ENCODE measurements at places on chromosomes 16 and 17.

DNA sequence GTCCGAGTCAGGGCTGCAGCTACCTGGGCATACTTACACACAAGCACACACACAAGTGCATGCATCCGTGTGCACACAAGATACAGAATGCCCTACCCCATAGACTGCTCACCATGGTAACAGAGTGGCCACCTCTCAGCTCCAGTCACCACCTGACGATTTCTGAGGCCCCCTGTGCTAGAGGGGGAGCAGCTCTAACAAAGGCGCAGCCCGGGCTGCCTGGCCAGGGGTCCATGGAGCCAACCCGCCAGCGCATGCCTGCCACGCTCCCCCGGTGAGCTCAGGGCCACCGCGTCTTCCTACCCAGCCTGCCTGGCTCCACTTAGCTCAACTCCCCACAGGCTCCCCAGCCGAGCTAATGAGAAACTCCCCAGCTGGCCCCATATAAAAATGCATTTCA, 75.5 kb downstream of the ZNF423 start:
- DNase-seq = no peak

DNA sequence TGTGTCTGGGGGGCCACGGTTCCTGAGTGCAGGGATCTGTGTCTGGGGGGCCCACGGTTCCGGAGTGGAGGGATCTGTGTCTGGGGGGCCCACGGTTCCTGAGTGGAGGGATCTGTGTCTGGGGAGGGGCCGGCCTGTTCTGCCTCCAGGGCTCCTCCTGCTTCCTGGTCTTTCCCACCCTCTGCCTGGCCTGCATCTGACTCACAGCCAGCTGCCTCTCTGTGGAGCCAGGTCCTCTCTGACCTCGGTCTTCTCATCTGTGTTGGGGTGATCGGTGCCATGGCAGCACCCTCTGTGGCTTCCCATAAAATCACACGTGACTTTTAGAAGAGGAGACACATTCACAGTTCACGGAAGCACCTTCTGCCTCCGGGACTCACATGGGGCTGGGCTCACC, 50.3 kb downstream of the ZFPM1 start:
- DNase-seq = peak; percentile 36

DNA sequence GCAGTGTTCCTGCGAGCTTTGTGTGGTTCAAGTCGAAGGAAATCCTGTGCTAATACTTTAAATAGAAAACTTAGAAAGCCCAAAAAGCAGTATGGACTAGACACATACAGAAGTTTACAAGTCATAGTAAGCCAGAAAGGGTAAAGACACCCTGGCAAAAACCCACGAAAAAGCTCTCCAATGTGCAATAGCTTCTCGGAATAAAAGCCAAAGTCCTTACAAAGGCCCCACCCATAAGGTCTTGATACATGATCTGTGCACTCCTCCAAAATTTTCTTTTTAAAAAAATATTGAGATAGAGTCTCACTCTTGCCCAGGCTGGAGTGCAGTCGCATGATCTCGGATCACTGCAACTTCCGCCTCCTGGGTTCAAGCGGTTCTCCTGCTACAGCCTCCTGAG, 10.3 kb downstream of the C16orf86 start:
- no peak for DNase-seq

- DNase-seq = no peak
These were observed 68.0 kb upstream of the DOC2B start for GRCh38 chr17:249236-249993.

GRCh38 chr16:30758988-30759491, 2.8 kb downstream of the CFAP119 start:
- DNase-seq = no peak

- peak; percentile 72 for DNase-seq
These were observed 54.4 kb downstream of the PITPNC1 start for GRCh38 chr17:67431249-67432015.

GRCh38 chr16:13936596-13937081, 16.7 kb downstream of the ERCC4 start:
- peak; percentile 81 for DNase-seq

DNA sequence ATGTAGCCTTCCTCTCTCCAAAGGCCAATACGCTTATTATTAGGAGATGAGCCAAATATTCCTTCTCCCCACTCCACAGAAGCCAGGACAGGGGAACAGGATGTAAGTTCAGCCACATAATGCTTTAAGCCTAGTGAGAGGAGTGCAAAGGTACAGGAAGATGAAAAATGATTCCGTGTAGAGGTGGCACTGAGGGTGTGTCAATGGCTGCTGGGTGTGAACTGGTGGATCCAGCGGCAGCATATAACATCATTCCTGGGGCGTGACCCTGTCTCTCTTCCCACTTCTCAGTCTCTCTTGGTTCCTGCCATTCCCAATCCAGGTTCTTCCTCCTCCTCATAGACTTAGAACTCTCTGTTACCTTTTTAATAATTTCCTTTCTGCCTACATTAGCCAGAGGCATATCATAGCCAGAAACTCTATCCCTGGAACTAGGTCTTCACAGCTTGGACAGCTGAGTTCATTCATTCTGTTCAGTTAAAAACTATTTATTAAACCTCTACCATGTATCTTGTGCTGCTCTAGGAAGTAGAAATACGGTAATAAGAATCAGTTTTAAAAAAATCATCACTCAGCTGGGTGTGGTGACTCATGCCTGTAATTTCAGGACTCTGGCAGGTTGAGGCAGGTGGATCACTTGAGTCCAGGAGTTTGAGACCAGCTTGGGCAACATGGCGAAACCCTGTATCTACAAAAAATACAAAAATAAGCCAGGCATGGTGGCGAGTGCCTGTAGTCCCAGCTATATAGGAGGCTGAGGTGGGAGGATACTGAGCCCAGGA, 58.0 kb upstream of the FAM20A start:
- no peak for DNase-seq

DNA sequence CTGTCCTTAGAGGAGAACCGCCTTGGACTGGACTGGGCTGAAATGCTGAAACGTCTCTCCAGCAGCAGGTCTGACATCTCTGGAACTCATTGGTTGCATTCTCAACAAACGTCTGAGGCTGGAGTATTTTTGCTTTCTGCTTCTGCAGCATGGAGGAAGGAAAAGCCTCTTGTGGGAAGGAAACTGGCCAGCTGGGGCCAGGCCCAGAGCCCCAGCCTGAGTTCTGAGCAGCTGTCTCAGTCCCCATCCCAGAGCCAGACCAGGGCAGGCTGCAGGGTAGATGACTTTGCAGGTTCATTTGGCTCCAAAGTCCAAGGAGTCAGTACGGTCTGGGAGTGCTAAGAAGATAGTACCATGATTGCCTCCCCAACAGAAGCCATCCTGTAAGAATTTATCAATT, 18.3 kb downstream of the TEKT3 start:
- DNase-seq = no peak

DNA sequence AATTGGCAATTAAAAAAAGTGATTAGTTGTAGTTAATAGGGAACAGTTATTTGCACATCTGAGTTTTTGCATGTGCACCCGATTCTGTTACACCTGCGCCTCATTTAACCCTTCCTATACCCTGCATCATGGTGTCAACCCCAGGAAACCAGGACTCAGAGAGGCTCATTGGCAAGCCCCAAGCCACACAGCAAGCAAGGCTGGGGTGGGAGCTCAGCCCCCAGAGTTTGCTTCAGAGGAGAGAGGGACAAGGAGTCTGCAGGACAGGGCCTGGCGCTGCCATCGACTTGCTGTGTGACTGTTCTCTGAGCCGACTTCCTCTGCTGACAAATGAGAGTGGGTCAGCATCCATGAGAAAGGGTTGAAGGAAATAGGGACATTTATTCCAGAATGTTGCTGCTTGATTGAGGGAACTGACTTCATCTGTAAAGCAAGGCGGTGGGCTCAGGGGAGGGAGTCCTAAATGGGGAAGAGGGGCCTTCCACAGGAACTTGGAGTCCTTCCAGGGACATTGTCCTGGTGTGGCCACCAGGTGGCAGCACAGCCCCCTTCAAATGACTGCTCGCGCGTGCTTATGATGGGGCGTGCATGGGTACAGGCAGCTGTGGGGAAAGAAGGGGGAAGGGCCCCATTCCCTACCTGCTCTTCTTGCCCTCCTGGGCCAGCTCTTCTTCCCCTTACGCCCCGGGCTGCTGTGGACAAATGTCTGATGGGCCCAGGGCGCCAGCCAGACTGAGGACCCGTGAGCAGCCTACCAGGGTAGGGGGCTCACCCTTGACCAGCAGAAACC, 51.6 kb downstream of the NT5M start:
- peak; percentile 69 for DNase-seq

GRCh38 chr16:84933774-84934631, 77.3 kb downstream of the ZDHHC7 start:
- peak; percentile 53 for DNase-seq

DNA sequence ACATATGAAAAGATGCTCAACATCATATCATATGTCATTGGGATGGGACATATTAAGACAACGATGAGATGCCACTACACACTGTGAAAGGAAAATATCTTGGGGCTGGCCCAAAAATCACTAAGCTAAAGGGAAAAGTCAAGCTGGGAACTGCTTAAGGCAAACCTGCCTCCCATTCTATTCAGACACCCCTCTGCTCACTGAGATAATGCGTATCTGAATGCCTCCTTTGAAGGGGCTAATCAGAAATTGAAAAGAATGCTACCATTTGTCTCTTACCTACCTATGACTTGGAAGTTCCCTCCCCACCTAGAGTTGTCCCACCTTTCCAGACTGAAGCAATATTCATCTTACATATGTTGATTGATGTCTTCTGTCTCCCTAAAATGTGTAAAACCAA, 11.2 kb upstream of the TRIM25 start:
- no peak for DNase-seq

DNA sequence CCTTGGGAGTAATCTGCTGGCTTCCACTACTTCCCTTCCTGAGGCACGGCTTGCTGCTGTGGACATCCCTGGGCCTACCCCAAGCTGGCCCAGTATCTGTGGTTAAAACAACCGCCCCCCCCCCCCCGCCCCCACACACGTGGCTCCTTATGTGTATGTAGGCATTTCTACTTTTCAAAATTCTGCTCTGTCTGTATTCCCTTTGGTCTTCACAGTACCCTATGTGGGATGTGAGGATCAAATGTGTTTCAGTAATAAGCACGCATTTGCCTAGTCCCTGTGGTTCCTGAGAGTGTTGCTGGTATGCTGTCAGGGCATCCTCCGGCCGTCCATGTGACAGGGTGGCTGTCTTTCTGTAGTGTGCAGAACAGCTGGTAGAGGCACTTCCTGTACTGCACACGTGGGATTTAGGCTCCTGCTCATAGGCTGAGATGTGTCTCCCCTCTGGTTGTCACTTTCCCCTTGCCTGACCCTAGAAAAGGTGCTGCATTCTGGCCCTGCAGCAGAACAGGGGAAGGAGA, 2.2 kb downstream of the NT5M start:
- DNase-seq = no peak

DNA sequence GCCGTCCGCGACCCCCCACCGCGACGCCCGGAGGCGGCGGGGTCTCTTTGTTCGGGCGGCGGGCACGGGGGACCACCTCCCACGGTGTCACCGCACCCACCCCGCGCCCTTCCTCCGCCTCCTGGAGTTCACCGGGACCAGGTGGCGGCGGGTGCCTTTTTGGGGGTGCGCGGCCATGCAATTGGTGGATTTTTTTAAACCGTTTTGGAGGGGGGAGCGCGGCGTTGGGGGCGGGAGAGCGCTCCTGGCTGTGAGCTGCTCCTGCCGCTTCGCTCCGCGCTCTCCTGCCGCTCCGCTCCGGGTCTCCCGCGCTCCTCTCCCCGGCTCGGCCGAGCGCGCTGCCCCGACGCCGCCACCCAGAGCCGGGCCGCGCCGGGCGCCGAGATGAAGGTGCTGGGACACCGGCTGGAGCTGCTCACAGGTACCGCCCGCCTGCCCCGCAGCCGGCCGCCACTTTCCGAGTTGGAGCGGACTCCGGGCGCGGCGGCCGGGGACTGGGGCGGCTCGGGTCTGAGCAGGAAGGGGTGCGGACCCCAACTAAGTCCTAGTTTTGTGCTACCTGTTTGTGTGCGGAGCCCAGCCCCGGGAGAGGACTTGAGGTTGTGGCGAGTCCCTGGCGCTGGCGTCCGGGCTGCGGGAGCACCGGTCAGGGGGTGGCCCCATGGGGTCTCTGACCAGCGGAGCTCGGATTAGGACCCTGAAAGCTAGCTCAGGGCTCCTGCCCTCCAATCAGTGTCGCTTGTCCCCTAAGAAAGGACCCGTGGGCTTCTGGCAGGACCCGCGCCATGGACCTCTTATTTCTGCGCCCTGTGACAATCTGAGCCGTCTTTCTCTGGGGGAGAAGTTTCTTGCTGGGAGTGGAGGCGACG, 35.7 kb upstream of the NDRG4 start:
- DNase-seq = no peak

DNA sequence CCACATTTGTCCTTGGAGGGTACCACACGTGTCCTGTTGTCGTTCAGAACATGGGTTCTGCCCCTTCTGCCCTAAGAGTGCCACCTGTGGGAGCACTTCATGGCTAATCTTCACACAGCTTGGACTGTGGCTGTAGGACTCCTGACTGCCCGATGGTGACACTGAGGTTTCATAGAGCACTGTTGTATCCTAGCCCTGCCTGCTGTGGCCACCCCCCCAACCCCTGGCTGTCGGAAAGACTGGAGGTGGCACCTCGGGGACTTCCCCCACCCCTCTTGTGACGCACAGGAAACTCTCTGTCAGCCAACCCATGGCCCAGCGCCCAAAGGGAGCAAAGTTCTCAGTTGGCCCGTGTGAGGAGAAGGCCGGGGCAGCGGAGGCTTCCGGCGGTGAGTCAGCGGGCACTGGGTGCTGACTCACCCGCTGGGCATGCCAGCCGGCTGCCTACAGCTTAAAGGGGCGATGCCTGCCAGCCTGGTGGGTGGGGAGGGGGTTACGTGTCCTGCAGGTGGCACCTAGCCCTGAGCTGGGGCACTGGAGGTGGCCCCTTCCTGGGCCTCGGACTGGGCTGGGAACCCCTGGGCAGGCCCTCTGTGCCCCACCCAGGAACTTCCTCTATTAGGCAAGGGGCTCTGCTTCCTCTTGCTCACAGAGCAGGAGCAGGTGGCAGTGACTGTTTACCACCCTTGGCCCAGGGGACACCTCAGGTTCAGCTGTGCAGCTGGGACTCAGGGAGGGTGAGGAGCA, 3.4 kb downstream of the MAP2K3 start:
- DNase-seq = peak; percentile 97

GRCh38 chr16:28930652-28931051, 1.1 kb upstream of the CD19 start:
- no peak for DNase-seq

DNA sequence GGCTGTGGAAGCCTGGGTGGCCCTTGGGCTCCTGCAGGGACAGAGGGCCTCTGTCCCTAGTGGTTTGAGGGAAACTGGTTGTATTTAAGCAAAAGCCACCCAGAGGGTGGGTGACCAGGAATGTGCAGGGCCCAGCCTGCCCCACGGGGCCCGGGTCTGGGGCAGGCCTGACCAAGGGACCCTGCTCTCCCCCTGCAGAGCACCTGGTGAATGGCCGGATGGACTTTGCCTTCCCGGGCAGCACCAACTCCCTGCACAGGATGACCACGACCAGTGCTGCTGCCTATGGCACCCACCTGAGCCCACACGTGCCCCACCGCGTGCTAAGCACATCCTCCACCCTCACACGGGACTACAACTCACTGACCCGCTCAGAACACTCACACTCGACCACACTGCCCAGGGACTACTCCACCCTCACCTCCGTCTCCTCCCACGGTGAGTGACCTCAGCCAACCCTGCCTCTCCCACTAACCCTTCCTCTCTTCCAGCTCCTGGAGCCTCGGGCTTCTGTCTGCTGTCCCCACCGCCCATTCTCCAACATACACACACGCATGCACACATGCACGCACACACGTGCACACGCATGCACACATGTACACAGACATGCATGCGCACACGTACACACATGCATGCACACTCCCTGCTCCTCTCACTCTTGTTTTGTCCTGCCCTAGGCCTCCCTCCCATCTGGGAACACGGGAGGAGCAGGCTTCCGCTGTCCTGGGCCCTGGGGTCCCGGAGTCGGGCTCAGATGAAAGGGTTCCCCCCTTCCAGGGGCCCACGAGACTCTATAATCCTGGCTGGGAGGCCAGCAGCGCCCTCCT, 10.4 kb downstream of the GALK1 start:
- no peak for DNase-seq
